ENCODE measurements at places on chromosomes 7 and 10.

GRCh38 chr7:136585954-136586670 is 282.3 kb upstream of the CHRM2 start:
- no peak for DNase-seq

GRCh38 chr10:24340883-24341282 is 131.9 kb downstream of the KIAA1217 start:
- DNase-seq = peak; percentile 38

GRCh38 chr7:131648491-131648890 is 92.1 kb upstream of the PODXL start:
- DNase-seq = no peak

- no peak for DNase-seq
These were observed 442.9 kb downstream of the AUTS2 start for GRCh38 chr7:70040970-70041766.

DNA sequence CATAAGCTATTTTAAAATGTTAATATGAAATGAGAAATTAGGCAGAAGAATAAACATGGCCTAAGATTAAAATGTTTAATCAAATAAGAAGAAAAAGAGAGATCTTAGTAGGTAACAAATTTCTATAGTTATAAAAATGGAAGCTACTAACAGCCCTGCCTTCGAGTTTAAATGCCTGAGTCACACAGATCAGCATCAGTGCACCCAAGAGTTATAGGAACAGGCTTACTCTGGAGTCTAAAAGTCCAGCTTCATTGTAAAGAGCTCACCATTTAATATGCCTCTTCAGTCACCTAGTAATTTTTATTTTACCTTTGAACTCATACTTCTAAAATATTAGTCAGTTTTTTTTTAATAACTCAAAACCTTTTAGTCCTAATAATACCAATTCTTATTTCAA is 52.6 kb downstream of the BRI3 start:
- DNase-seq = no peak

GRCh38 chr10:19576576-19576975 is 239.7 kb upstream of the PLXDC2 start:
- DNase-seq = no peak

- no peak for DNase-seq
These were observed 252.7 kb downstream of the NEBL start for GRCh38 chr10:20644421-20644820.

DNA sequence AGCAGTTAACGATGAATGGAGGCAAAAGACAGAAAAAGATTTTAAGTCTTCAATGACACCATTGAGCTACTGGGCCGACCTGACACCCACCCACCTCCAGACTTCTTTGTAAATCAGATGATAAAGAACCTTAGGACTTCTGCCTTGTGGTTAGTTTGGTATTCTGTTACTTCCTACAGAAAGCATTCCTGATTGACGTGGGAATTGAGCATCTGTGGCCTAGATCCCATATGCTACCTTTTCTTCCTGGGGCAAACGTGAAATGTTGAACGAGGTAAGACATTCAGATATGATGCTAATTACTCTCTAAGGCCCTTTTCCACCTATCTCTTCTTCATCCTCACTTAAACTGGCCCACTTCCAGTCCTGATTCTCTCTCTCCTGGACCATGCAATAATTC is 10.2 kb downstream of the PRLHR start:
- DNase-seq = no peak

DNA sequence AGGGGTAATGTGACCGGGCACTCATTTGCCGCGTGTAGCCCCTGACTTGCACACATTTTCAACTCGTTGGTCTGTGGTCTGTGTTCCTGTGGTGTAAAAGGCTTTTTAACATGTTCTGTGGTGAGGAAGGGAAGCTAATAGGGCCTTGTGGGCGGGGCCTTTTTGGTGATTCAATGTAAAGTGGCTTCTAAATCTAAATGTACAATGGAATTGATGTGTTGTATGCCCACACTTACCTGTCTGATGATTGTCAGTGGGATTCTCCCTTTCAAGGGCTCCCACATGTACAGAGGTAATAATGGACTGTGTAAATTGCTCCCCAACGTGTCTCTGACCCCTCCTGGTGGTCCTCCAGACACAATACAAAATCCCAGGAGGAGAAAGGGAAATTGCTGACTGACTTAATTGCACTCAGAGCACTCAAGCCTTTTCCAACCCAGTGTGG is 43.1 kb upstream of the GATAD1 start:
- no peak for DNase-seq
